ENCODE measurements at places on chromosomes 4 and X.
A peak's percentile ranks its signal among the peaks of the same experiment; 100 is the strongest.

DNA sequence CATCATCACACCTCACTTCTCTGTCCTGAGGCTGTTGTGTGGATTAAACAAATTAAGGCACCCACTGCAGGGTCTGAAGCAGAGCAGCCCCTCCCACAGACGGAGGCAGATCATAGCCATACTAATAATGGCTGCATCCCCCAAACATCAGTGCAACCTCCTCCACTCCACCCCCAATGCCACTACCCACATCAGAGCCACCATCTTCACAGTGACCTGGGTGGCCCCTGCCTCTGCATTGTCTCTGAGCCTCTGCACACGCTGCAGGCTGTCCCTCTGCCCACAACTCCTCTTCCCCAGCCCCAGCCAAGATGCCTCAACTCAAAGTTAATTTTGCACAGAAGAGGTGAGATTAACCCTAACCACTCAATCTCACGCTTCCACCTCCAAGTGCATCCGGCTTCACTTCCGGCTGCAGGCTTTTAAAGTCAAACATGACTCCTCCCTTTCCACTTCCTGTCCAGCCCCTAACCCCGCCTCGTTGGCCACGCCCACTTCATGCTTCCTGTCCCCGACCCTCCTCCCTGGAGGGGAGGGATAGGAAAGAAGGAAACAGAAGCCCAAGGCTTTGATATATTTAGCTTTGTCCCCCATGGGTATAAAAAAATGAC lies 22.7 kb downstream of the JAKMIP1 start:
- DNase-seq = no peak

DNA sequence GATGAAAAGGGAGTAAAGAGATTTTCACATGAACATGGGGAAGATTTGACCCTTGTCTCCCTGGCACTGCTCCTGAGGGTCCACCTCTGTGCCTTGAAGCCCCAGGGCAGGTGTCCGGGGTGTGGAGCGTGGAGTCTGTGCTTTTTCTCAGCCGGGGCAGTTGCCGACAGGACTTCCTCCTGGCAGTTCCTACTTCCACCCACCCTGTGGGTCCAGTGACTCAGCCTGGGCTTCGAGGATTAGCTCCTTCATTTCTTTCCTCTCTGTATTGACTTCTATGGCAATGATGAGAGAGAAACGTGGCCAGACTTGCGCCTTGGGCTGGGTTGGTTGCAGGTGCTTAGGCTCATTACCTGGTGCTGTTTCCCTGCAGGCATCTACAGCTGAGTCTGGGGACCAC lies 35.9 kb upstream of the CLCN4 start:
- no peak for DNase-seq

- DNase-seq = no peak
These were observed 136.0 kb downstream of the GABRB1 start for GRCh38 chr4:47167081-47168035.

- no peak for DNase-seq
These were observed 176.0 kb downstream of the MGST2 start for GRCh38 chr4:139841464-139842195.

DNA sequence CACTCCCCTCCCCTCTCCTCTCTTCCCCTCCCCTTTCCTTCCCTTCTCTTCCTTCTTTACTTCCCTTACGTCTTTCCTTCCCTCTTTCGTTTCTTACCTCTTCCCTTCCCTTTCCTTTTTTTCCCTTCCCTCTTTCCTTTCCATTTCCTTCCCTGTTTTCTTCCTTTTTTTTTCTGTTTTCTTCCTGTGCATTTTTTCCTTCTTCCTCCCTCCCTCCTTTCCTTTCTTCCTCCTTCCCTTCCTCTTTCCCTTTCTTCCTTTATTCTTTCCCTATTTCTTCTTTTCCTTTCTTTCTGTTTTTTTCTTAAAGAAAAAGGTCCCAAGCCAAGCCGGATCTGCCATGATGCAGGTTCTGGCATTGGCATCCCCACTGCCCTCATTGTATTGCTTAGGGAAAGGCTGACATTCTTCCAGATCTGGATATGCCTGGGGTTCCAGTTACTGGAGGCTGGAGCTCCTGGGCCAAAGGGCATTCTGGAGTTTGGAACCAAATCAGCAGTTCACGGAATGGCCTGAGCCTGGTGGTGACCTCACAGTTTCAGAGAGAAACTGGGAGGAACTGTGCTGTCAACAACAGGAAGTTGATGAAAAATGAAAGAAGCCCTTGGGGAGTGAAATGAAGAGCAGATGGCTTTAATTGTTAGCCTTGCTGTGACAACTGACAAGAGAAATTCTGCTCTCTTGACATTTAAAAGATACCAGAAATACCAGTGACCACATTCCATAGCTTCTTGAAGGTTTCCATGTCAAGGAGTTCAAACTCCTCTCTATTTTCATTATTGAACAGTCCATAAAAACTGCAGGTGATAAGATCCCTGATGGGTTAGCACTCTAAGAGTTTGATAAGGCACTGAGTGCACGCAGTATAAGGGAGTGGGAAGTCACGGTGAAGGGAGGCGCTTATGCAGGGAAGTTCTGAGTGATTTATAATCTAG lies 622.1 kb downstream of the SPRY1 start:
- peak; percentile 29 for DNase-seq

DNA sequence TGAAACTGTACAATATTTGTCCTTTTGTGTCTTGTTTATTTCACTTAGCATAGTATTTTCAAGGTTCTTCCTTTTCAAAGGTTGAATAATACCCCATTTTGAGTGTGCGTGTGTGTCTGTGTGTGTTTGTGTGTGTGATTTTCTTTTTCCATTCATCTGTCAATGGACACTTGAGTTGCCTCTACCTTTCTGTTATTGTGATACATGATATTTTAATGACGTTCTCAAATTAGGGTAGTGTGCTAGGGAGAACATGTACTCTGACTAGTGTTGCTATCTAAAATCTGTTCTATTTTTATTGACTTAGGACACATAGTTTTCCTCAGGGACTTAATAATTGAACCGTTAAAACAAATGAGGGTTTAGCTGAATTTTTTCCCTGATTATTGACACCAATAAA lies 9.9 kb downstream of the MMRN1 start:
- no peak for DNase-seq

- no peak for DNase-seq
These were observed 71.9 kb downstream of the WDFY3 start for GRCh38 chr4:84894621-84895020.

- no peak for DNase-seq
These were observed 16.9 kb upstream of the MED28 start for GRCh38 chr4:17597517-17597916.

- no peak for DNase-seq
These were observed 165.6 kb upstream of the HCCS start for GRCh38 chrX:10945498-10945897.

DNA sequence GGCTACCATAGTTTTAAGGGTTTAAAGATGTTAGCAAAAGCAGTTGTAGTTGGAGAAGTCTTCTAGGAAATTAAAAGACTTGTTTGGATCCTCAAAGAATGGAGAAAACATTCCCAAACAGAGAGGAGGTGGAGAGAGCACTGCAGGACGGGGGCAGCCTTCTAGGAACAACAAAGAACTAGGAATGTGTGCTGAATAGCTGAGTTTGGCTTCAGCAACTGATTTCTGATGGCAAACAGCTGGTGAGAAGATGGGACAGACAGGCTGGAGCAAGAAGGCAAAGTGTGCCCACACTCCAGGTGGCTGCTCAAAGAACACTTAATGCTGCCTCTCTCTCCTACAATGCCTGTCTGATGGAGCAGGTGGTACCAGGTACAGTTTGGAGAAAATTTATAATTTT lies 1331.1 kb downstream of the ADGRL3 start:
- no peak for DNase-seq

DNA sequence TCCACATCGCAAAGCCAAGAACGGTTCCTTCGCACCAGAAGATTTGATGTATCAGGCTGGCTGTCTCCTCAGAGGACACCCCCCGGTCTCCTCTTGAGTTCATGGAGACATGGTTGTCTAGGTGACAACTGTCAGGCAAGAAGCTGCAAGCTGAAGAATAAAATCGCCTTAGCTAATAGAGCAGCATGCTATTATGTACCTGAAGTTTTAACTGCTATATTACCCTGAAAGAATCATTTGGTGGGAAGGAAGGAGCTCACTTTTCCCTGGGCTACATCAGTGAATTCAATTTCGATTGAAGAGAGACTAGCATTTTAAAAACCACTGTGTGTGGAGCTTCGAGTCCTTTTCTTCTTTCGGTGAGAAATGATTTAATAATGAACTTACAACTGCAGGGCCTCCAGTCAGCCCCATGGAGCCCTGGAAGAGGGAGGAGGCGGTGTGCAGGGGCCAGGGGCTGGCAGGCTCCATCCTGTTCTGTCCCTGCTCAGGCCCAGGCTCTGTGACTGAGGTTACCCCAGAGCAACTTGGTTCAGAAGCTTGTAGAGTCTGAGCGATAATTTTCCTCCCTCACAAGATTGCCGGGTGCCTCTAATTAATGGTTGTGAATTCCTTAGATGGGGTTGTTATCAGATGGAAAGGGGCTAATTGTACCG lies 191.3 kb downstream of the MID1IP1 start:
- DNase-seq = peak; percentile 43

DNA sequence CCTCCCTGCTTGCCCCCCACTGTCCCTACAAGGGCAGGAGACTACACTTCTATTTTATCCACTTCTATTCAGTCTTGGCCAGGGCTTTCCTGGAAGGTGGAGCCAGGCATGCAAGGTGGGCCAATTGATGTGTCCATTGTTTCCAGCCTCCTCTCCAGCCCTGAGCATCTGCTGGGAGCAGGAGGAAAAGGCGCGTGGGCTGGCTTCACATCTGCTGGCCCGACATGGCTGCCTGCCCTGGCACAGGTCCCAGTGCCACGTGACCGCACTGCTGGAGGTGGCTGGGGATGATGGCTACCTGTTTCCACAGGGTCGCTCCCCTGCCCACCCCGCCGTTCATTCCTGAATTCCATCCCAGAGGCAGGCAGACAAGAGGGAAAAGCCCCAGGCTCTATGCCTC lies 247.7 kb downstream of the AFAP1 start:
- no peak for DNase-seq
